ENCODE measurements at places on chromosomes 3 and 15. TPM values are rescaled to one million over a fixed set of nuclear protein-coding genes. Genes with fewer than 3 reads are reported as not detected.

GRCh38 chr3:177646749-177647148 is 449.5 kb upstream of the TBL1XR1 start:
- peak; percentile 60 for DNase-seq

DNA sequence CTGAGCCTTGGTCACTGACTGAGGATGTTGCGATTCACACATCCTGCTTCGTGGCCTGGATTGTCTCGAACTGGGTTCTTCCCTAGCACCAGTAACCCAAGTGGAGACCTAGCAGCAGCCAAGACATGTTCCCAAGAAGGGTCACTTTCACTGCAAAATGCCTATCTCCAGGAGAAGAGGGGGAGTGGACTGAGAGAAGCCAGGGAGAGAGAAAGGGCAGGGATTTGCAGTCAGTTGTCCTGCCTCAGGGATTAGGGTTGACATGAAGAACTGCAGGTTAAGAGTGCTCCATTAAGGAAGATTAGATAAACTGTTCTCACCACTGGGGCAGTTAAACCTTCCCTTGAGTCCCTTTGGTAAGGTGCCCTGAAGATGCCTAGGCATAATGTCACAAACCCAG is 5.7 kb upstream of the CD276 start:
- DNase-seq, result no peak

GRCh38 chr3:177281292-177282118 is 84.2 kb upstream of the TBL1XR1 start:
- no peak for DNase-seq

GRCh38 chr15:89728254-89728653 is 22.8 kb downstream of the MESP1 start:
- no peak for DNase-seq

- DNase-seq, result no peak
These were observed at the start of gene SLC22A13 for GRCh38 chr3:38265604-38266307. Gene SLC22A13, plus strand, starts transcription at chr3:38265812. Its CDS starts 49 bp downstream, at chr3:38265861.

ST3GAL6 gene
- total RNA-seq, result 0.31 TPM

- no peak for DNase-seq
These were observed 85.9 kb upstream of the IGF1R start for GRCh38 chr15:98562331-98562937.

DNA sequence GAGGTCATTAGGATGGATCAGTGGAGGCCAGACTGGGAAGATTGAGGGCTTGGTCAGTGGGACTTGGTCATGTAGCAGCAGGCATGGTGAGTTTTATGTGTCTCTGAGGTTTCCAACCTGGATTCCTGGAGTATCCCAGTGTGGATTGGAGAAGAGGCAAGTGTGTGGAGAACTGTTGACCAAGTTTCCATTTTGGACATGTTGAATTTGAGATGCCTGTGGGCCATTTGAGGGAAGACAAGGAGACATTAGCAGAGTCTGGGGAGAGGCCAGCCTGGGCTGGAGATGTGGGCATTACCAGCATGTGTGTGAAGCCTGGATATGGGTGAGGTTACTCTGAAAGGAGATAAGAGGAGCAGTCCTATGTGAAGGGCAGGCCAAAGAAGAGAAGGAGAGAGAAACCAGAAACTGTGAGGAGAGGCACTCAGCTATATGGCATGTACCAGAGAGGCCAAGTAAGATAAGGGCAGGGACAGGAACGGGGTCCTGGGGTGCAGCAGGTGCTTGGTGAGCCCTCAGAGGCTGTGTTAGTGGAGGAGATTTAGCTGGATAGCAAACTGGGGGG is 4.3 kb downstream of the SLC25A38 start:
- DNase-seq, result no peak

DNA sequence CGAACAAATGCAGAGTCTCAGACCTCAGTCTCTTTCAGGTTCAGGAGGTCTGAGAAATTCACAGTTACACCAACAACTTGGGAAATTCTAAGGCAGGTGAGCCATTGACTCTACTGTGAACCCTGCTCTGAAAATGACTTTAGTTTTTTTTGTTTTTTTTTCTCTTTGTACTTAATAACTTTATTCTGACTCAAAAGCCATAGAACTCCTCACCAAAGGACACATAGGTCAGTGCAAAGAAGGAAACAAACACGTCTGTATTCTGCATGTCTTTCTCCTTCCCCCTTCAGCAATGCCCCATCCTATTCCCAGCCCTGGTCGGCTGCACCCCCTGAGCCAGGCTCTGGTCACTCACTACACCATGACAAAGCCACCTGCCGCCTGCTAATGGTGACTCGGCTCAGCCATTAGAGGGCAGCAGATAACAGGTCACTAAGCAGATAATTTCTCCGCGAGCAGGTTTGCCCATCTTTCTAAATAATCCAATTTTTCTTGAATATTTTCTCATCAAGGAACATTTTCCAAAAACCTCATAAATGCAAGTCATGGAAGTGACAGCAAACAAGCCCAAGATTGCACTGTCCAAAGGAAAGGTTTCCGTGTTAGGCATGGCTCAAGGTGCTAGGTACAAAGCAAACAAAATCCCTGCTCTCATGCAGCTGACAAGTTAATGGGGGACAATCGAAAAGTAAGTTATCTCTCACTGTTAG is 37.7 kb downstream of the TM4SF4 start:
- DNase-seq, result no peak

TRANK1 gene
- 16.2 TPM for total RNA-seq

DNA sequence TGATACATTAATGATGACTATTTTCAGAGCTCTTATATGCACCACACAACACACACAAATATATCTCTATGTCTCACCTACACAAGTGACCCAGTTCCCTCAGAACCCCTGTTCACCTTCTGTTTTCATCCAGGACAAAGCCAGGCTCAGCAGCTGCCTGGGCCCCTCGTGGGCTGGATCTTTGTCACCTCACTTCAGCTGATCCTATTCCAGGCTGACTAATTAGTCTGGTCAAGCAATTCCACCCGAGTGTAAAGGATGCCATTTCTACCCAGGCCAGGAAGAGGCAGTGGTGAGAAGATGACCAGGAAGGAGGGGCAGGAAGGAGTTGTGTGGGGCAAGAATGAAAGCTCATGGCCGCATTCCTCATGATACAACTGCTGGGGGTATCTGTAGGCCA is 62.3 kb downstream of the DHX30 start:
- DNase-seq, result no peak

PPP2R3A gene
- total RNA-seq, result 0.04 TPM

DNA sequence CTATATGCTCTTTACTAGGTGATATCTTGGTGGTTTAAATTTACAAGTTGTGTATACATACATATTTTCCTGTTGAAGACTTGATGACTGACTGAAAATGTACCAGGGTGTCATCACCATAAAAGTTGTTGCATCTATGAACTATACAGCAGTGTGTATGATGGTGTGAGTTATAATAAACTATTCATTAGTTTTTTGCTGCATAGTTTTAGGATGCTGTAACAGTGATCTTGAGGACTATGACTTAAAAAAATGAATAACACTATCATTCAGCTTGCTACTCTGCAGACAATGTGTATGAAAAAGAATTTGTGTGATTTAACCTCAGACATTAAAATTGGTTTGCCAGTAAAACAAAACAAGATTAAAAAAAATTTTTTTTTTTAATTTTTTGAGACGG is 49.0 kb downstream of the UBE2E2 start:
- DNase-seq, result no peak

GRCh38 chr3:71392251-71392650 is 191.3 kb downstream of the FOXP1 start:
- peak; percentile 38 for DNase-seq

CHAC1 gene
- total RNA-seq, result 16.7 TPM

GRCh38 chr3:74636981-74637380 is 22.5 kb upstream of the CNTN3 start:
- no peak for DNase-seq

CPN2 gene
- total RNA-seq, result not detected

GRCh38 chr3:183265157-183265642 is 12.1 kb downstream of the B3GNT5 start:
- no peak for DNase-seq

DNA sequence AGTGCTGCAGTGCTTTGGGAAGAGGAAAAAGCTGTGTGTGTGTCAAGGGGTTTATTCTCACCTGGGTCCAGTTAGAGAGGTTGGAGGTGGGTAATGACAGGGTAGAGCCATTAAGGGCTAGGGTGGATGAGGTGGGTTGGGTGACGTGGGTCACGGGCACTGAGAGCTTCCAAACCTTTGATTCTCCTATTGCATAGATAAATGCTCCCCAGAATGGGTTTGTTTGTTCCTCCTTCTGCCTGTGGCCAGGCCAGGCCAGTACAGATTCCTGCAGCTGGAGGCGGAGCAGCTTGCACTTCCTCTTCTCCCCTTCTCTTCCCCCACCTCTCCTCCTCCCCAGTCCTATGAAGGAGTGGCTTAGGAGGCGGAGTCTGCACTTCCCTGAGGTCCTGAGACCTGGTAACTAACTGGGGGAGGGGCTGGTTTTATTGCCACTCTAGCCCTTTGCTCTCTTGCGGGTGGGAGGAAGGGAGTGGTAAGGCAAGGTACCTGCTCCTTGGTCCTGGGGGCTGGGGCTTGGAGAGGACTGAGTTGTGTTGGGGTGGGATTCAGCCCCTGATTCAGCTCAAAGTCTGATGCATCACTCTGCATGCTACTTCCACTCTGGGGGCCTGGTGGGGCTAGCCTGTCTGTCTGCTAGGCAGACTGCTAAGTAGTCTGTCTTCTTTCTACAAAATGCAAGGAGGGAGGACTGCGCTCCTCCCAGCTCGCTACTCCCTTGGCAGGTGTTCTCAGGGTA is 3.5 kb downstream of the SPINT1 start:
- DNase-seq, result no peak

GRCh38 chr15:56944485-56944884 is 26.0 kb downstream of the TCF12 start:
- no peak for DNase-seq

C15orf62 gene
- total RNA-seq, result 0.44 TPM

DNA sequence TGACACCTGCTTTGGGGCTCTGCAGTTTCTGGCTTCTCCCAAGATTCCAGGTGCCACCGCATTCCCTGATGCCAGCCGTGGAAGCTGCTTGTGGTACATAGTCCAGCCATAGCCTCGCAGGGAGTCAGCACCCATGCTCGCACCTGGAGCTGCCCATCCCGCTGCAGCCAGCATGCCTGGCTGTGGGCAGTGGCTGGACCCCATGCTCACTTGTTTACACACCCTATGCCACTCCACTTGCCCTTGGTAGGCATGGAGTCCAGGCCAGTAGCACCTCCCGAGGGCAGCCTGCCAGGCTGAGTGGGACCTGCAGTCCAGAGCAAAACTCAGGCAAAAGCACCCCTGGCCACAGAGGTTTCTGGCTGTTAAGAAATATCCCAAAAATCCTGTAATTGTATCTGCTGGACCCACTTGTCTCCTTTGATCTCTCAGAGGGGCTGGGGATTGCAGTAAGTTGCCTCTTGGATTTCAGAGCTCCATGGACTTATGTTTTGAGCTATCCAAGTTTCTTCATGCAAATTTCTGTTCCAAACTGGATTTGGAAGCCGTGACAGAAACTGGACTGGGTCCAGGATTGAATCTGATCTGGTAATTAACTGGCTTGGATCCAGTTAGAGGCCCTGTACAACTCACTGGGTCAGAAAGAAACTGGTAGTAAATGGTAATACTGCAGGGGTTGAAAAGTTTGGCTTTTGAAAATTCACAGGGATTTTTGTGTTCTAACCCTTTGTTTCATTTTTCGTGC is 149.3 kb downstream of the FMN1 start:
- no peak for DNase-seq

LRRC2 gene
- total RNA-seq, result 0.04 TPM

DNA sequence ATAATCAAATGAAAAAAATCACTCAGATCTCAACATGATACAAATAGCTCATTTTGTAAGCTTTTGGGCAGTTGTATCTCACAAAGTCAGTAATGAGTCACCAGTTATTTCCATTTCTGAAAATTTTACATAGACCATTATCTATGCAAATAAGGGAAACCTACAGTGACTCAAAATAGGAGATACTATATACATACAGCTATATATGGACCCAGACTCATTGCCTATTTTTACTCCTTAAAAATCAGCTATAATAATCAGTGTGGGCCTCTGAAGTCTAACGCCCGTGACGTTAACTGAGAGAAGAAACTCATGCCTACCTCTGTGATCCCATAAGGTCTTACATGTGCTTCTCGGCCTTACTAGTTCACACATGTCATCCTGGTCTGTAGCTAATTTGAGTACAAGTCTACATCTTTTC is 31.6 kb downstream of the LRIG1 start:
- no peak for DNase-seq

- DNase-seq, result no peak
These were observed 31.8 kb downstream of the LPP start for GRCh38 chr3:188185717-188186251.

AP3B2 gene
- 0.61 TPM for total RNA-seq

DNA sequence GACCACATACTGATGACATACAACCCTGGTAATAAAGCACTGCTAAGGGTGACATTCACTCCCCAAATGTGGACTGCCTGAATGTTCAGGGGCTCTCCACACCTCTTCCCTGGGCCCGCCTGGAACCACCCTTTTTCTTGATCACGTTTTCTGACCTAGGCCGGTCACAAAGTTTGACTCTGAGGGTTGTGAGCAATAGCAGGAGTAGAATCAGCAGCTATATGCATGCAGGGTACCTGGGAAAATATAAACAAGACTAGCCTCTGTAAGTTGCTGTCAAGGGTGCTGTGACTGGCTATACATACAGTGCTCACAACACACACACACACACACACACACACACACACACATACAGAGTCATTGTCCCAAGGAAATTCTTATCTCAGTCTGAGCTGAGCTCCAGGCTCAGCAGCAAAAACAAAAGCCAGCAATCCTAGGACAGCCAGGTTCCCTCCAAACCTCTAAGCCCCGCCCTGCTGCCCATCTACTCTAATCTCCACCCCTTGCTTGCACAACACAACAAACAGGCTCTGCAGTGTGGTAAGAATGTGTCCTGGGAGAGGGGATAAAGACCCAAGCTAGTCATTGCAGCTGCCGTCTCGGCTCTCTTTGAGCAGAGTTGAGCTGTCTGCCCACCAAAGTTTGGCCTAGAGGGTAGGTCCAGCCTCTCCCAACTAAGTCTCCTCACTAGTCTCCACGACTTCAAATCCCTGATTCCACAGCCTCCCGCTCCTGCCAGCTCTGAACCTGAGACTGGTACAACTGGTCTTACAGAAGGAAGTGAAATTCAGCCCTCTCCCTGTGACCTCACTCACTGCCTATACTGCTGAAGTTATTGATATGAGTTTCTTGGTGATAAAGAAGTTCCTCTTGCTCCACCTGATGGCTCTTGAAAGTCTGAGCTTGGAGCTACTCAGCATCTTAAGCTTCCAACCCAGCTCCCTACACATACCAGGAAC is 2.2 kb downstream of the BMF start:
- no peak for DNase-seq

- DNase-seq, result no peak
These were observed 451.0 kb downstream of the EPHB1 start for GRCh38 chr3:135246027-135246426.

DNA sequence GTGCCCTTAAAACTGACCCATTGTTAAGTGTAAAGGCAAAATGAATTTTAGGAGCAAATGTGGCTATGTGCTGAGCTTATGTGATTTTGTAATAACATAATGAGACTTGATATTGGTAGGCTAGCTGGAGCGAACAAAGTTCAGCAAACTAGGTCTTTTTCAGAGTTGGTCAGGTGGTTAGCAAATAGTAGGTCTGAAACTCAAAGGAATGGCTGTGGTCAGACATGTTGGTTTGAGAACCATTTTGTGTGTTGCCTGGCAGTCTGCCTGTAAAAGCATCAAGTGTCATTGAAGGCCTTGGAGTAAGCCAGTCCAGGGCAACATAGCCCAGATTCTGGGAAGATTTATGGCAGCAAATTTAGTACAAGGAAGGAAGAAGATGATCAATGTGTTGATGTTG is 16.4 kb downstream of the FBXO22 start:
- DNase-seq, result no peak

NECTIN3 gene
- total RNA-seq, result 12.8 TPM

ADAMTS17 gene
- 1.2 TPM for total RNA-seq

ST6GAL1 gene
- 96.8 TPM for total RNA-seq

- DNase-seq, result no peak
These were observed 452 bp upstream of the SV2B start for GRCh38 chr15:91099616-91099994.
